ENCODE measurements at places on chromosomes 5 and 9.

GRCh38 chr9:34409154-34409553 lies 32.5 kb upstream of the MYORG start:
- no peak for DNase-seq

- DNase-seq: no peak
These were observed 199.5 kb upstream of the PUM3 start for GRCh38 chr9:3043369-3043768.

- no peak for DNase-seq
These were observed 283.6 kb upstream of the NMUR2 start for GRCh38 chr5:152688561-152689249.

DNA sequence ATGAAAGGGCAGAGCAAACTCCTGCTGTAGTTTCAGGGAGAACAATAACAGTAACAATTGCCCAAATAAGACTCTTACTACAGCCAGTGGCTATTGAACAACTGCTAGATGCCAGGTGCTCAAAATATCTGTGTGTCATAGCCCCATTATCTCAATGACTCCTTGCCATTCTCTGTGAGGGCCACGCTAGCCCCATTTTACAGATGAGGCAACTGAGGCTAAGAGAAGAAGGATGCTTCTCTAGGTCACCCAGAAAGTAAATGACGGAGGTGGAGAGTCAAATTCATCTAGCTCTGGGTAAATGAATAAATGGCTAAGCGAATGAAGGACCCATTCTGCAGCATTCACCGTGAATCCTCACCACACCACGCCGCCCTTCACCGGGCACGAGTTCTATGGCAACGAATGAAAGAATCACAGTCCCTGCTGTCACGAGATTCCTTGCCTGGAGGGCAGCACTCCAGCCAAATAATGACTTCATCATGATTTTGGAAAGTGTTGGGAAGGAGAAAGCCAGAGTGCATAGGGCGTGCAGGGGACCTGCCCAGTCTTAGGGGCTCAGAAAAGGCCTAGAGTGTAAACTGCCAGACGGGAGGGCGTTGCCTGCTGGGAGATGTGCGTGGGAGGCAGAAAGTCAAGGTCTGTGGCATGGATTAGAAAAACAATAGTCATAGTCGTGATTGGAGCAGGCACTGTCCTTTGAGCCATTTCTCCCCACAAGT lies 147.2 kb downstream of the C9orf50 start:
- DNase-seq: no peak

- DNase-seq: no peak
These were observed 866.1 kb downstream of the TLE4 start for GRCh38 chr9:80437825-80438224.

DNA sequence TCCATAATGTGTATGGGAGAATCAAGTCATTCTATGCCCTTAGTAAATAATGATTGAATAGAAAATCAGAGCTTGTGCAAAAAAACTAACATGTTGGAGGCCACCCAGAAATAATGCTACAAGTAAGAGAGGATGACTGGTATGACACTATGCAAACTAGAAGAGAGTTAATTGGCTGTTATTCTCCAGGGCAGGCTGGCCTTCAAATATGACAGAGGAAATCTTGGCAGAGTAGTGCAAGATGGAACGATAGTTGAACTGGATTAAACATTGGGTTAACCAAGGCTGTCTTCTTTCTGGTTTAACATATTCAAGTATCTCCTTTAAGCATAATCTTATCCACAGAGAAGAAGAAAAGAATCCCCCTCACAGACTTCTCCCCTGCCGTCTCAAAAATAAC lies 196.1 kb downstream of the MPDZ start:
- no peak for DNase-seq

DNA sequence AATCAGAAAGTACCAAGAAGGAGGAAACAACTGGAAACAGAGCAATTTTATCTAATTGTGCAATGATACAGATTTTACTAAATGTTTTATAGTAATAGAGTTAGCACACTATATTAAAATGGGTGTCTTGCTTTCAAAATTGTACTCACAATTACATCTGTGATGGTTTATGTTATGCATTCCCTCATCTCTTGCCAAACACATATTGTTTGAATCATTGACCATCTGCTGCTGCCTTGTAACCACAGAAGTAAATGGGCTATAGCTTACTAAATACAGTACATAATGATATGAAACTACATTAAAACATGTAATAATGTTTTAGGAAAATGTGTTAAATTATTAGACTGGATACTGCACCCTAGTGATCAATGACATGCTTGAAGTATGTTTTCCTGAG lies 158.1 kb downstream of the SLC25A46 start:
- no peak for DNase-seq

DNA sequence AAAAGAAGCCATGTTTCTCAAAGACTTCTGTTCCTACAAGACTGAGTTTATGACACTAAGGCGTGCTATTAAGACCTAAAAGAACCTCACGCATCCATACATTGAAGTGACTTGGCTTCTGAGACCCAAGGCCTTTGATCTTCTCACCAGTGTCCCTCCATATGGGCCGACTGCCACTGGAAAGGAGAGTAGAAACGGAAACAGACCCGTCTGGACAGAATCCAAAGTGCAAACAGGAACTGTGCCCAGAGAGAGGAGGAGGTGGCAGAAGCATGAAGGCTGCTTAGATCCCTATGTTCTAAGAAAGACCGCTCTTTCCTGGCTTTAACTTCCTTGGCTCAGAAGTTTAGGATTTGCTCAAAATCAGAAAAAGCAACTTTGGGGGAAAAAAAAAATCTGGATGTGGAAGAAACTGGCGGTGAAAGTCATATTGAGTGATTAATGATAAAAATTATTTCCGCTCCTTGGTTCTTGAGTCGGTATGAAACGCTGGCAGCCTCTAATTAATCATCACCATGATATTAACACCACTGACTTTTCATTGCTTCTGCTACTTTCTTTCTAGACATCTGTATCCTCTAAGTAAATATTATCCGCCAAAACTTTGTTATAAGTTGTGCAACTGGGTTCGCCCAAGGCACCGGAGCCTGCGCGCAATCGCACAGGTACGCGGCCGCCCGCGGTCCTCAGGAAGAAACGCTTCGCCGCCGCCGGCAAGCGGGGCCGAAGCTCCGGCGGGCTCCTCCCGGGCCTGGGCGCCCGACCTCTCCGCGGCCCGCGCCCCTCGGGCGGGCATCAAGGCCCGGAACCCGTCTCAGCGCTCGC lies 726 bp downstream of the DAP start:
- DNase-seq: no peak

DNA sequence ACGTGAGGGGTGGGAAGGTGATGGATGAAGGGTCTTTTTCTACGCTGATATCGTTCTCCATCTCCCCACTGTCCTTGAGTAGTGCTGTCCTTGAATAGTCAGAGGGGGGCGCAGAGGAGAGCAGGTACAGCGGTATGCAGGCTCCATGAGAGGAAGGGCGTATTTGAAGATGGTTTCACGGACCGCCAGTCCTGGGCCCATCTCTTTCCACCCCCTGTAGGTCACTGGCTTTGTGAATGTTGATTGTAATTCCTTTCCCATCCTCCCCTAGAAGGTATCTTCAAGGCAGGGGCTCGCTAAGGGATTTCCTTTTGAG lies 40.8 kb upstream of the DAB2IP start:
- no peak for DNase-seq

- DNase-seq: peak; percentile 61
These were observed 2118.6 kb upstream of the C9orf72 start for GRCh38 chr9:29691758-29692407.

- no peak for DNase-seq
These were observed 47.2 kb upstream of the ARL15 start for GRCh38 chr5:54357408-54358058.

GRCh38 chr9:118652912-118653311 lies 716.3 kb downstream of the BRINP1 start:
- no peak for DNase-seq

GRCh38 chr5:59221769-59222168 lies 638.9 kb downstream of the RAB3C start:
- DNase-seq: no peak

GRCh38 chr9:134299883-134300282 lies 26.4 kb upstream of the RXRA start:
- no peak for DNase-seq

GRCh38 chr9:110330484-110331105 lies 7.1 kb downstream of the TXNDC8 start:
- no peak for DNase-seq

- peak; percentile 20 for DNase-seq
These were observed 79.3 kb upstream of the IRX4 start for GRCh38 chr5:1961952-1962595.

GRCh38 chr9:28464481-28465216 lies 891.4 kb upstream of the C9orf72 start:
- DNase-seq: no peak

GRCh38 chr5:133562554-133562953 lies 49.8 kb downstream of the FSTL4 start:
- no peak for DNase-seq

DNA sequence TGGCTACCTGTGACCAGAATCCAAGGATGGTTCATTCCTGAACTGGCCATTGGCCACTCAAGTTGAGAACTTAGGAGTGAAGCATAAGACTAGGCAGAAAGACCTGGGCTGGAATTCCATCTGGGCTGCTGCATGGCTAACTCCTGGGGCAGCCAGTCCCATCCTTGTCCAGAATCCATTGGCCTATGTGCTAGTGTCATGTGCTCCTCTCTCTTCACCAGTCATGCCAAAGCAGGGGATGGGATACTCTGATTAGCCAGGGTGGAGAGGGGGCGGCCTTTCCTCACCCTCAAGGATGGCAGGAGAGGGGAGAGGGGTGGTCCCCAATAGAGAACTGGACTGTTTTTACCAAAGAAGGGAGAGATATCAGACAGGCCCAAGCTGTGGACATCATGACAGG lies 93.2 kb downstream of the ZNF618 start:
- DNase-seq: no peak

DNA sequence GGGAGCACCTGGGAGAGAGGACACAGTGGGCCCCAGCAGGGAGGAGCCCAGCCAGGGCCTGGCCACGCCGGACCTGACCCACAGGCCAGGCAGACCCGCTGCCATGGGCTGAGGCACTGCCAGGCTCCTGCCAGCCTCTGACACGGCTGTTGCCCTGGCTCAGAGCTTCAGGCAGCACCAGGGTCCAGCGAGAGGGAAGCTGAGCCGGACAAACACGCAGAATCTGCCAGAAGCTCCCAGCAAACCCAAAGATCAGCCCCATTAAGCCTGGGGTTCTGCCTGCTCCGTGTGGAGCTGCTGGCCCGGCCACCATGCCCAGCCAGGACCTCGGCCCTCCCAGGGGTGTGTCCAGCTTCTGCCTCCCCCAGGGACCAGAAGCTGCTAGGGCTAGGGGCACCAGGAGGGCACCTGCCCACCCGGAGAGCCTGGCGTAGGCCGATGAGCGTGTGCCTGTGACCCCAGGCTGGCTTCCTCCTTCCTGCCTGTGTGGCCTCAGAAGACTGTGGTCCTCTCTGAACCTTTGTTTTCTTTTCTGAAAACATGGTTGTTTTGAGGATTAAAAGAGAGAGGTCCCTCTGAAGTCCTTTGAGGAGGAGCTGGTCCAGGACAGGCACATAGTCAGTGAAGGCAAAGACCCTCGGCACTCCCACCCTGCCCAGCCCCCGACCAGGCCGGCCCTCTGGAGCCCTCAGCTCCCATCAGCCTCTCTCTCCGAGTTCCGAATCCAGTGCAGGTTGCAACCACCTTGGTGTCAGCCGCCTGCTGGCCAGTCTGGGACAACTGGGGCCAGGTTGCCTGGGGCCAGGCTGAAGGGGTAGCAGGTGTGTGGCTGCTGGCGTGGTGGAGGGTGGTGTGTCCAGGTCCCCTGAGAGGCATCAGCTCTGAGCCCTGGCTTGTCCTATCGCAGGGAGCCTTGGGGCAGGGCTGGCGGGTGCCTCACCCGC lies 39.6 kb downstream of the KCNT1 start:
- DNase-seq: no peak

DNA sequence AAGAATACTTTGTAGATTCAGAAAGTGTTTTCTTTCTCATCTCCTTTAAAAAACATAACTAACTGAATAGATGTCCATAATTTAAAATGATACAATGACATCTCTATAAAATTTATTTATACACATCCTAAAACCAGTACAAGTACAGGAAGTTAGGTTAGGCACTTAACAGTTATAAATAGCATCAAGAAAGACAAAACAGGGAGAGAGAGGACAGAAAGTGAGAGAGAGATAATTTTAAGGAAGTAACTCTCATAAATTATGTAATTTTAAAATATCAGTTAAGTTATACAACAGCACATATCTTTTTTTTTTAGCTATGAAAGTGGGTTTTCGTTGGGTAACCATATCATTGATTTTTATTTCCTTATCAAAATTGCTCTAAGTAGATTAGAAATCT lies 1068.6 kb downstream of the TAF11L14 start:
- no peak for DNase-seq

DNA sequence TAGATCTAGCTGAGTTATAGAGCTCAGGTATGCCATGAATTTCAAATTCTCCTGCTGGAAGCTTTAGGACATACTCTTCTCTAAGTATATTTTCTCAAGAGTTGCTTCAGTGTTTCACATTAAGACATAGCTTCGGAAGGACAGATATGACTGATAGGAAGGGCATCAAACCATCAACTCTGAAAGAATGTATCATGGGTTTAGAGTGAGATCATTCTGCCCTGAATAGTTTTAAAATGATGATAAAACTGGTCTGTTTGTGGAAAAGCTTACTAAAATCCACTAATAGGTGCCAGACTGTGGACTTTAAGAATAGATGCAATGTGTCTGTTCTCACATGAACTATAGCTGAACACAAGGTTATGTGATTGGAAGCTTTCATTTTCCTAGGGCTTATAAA lies 8.4 kb downstream of the SPEF2 start:
- no peak for DNase-seq

DNA sequence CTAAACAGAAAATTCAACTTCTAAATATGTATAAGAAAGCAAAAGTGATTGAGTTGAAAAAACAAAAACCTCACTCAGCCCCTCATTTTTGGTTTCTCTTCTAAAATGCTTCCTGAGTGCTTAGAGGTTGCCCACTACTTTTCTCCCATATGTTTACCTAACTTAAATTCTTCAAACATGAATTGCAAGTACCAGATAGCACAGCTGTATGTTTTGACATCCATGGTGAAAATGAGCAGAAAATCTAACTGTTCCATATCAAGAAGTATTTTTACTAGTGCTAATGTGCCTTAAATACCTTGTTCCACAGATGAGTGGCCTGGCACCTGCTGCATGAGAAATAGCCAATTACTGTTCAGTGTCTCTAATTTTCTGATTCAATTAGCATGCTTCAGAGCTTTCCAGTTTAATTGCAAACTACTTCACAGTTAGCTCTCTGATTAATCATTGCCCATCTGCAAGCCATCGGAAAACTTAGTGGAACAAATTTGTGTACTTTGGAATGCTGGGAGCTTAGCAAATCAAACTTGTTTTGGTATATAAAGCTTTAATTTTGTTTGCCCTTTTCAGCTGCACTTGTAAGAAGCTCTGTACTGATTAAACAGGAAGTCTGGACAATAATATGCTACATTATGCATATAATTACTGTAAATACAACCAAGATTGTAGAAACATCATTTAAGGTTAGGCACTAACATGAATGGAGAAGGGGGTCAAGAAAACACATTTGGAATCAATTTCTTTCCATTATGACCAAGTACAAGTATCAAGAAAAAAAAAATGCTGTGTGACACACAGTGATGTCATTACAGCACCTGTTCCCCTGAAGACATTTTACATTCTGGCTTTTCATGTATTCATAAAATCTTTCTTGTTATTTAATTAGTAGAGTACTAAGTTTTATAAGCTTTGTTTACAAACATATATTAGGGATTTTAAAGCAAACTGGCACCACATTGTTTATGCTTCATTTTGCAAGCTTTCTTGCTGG lies 65.6 kb downstream of the POU5F2 start:
- DNase-seq: no peak
